Activated CD4-positive, alpha-beta T cell treated with anti-CD3 and anti-CD28 coated beads, Interleukin-2, amount 50 U/mL, for 4 hours (primary cell): ENCODE measurements at places on chromosomes 3 and 15.

DNA sequence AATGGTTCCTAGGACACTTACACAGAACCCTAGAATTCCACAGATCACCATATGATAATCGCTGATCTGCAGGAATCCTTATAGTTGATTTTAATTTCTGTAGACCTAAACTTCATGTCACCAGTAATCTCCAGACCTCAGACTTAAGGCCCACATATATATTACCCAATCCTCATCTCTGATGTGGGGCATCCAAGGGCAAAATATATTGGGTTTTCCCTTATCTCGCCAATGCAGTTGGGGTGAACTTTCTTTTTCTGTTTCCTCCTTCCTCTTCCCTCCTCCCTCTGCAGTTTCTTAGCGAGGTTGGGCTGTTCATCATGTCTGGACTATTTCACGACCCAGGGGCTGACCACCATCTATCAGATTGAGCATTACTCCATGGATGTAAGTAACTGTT, 230.2 kb downstream of the P3H2 start:
- no peak for DNase-seq

- DNase-seq, result no peak
These were observed 230.7 kb upstream of the LYSMD4 start for GRCh38 chr15:99963976-99964375.

DNA sequence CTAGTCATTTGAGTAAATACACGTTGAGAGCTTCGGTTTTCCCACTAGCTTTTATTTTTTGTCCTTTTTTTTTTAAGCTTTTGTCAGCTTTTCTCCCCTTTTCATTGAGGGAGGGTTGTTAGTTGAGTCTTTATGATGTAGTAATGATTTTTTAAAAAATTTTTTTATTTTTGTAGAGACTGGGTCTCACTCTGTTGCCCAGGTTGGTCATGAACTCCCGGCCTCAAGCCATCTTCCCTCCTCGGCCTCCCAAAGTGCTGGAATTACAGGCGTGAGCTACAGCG, 688 bp downstream of the ZSCAN2 start:
- DNase-seq, result no peak

- DNase-seq, result no peak
These were observed 836.1 kb downstream of the NAALADL2 start for GRCh38 chr3:175695251-175695650.

DNA sequence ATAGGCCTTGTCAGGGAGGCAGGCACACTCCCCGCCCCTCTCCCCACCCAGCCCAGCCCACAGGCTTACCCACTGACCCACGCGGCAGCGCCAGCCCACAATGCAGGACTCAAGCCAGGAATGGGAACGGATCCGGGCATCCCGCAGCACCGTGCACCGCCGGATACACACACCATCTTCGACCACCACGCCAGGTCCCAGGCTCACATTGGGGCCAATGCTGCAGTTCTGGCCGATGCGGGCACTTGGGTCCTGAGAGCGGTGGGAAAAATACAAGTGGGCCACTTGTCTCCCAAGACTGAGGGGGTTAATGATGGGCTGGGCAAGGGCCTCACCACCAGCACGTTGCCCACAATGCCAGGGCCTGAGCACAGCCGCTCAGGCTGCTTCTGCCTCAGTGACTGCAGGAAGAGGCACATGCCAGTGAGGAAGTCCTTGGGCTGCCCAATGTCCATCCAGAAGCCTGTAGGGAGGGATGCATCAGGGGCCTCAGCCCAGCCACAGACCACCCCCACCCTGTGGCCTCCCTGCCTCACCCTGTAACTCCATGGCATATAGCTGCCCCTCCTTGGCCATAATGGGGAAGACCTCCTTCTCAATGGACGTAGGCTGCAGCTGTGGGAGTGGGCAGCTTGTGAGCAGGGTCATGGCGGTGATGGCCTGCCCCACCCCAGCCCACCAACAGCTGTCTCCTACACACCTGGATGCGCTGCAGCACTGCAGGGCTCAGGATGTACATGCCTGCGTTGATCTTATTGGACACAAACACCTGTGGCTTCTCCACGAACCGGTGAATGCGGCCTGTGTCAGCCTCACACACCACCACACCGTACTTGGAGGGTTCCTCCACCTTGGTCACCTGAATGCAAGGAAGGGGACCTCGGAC, 1.6 kb downstream of the GMPPB start:
- DNase-seq, result no peak

DNA sequence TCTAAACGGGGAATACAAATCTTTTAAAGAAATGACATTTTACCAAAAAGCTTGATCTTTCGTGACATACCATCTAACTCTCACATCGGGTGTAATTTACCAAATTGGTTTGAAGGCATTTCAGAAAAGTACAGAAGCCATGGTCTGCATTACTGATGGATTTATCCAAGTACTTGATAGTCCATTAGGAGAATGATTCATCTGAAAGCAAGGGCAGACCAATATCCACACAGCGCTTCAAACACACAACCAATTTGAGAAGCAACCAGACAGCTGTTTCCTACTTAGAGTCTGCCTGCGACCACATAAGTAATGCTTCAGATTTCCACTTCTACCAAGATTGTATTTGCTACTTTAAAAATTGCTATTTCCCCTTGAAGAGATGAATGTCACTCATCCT, 697.6 kb upstream of the ALCAM start:
- no peak for DNase-seq

DNA sequence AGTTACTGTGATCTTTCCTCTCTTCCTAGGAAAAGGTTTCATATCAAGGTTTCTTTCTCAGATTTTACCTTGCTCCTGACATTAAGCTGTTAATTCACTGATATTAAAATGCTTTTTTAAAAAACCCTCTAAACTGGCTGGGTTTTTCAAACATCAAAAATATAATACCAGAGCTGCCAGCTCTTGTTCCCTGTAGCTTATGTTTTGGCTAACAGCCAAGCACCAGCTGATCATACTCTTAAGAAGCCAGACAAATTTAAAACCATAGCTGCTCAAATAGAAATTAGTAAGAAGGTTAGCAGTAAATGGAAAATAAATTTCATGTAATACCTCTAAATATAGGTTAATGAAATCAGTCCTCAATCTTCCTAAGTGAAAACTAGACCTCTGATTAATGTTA, 657.5 kb downstream of the GRM7 start:
- no peak for DNase-seq

GRCh38 chr3:101193957-101194356, 126.4 kb downstream of the IMPG2 start:
- no peak for DNase-seq

GRCh38 chr15:82680200-82681102, 29.2 kb downstream of the AP3B2 start:
- peak; percentile 75 for DNase-seq

GRCh38 chr3:181940703-181941102, 229.0 kb downstream of the SOX2 start:
- DNase-seq, result no peak

DNA sequence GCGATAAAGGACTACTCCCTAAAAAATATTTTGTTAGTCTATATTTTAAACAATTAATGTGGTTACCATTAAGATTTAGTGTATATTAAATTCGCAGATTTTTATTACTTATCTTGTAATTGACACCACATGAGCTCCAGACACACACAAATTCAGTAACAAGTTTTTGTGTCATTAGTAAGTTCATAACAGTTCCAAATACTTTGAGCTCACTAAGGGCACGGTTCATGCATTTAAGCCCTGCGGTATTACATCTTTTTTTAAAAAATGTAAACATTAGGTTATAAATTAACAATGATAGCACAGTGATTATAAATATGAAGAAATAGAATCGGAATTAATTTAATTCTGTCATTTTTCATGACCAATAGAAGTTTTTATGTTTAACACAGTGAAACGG, 317.3 kb downstream of the ZNF385D start:
- DNase-seq, result no peak

GRCh38 chr3:51538115-51538458, 432 bp upstream of the RAD54L2 start:
- no peak for DNase-seq

DNA sequence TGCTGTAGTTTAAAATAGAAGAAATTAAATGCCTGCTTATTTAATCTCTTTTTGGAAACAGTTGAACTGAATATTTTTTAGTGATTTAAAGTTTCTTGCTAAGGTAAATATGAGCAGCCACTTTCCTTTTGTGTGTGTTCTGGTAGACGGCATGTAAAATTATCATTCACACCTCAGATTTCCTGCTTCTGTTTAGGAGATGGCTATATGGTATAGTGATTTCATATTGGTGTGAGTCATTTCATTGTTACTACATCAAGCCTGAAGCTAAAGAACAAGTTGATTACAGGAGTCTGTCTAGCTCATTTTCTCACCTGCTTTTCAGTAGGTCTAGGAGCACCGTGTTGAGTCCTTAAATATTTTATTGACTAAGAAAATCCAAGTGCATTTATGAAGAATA, 2.2 kb downstream of the LRCH3 start:
- DNase-seq, result no peak

DNA sequence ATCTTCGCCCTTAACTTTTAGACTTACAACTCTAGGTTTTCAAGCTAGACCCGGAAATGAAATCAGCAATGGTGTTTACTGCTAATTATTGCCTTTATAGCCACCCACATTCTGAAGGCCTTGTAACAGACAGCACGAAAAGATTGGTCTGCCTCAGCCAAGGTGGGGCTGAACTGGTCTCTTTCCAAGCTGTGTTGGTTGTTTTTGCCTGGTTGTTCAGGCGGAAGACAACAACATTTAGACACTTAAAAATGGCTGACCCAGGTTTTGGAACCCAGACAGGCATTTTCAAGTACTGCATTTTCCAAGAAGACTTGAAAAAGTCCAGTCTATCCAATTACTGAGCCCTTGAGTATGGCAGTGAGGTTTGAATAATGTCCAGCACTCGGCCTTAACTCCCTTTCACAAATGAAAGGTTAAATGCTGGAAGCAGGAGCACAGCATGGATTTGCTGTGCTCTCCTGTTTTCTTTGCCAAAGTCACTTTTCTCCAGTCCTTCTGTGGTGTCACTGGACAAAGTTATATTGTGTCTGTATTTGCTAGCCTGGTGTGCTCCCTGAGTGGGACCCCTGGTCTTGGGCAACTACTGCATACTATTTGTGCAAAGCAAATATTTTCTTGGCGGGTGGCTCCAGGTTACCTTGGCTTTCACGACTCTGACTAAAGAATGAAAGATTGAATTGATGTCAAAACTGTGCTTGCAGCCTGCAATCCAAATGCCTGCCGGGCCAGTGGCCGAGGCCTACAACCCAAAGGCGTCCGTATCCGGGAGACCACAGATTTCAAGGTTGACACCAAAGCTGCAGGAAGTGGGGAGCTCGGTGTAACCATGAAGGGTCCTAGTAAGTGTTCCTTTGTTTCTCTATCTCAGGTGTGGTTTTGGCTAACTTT, 93.5 kb downstream of the FLNB start:
- DNase-seq, result no peak

DNA sequence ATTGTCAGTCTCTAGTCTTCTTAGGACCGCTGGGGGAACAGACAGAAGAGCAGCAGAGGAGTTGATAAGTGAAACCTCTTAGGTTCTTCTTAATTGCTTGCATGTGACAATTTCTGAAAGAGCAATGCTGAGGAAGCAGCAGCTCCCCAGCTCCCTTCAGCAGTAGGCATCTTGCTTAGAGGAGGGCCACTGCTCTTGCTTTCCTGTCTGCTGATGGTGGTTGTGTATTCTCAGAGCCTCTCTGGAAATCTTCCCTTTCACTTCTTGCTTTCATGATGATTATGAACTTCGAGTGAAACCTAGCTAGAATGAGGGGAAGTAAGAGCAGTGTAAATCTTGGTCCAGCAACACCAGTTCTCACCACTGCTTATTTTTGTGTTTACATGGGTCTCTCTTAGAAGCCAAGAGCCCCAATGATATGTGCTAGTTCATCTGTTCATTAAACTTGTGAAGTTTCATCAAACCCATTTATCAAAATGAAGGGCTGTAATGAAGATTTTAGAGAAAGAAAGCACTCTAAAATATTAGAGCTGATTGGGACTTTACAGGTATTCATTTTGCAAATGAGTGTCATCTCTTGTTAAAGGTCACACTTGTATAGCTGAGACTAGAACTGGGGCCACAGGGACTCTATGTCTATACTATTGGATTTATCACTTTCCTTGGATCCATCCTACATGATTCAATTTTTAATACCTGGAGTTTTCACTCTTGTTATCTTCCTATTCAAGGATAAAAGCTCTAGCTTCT, 246.7 kb downstream of the LPP start:
- no peak for DNase-seq

- DNase-seq, result no peak
These were observed 16.6 kb downstream of the NFKBIZ start for GRCh38 chr3:101865751-101866509.

DNA sequence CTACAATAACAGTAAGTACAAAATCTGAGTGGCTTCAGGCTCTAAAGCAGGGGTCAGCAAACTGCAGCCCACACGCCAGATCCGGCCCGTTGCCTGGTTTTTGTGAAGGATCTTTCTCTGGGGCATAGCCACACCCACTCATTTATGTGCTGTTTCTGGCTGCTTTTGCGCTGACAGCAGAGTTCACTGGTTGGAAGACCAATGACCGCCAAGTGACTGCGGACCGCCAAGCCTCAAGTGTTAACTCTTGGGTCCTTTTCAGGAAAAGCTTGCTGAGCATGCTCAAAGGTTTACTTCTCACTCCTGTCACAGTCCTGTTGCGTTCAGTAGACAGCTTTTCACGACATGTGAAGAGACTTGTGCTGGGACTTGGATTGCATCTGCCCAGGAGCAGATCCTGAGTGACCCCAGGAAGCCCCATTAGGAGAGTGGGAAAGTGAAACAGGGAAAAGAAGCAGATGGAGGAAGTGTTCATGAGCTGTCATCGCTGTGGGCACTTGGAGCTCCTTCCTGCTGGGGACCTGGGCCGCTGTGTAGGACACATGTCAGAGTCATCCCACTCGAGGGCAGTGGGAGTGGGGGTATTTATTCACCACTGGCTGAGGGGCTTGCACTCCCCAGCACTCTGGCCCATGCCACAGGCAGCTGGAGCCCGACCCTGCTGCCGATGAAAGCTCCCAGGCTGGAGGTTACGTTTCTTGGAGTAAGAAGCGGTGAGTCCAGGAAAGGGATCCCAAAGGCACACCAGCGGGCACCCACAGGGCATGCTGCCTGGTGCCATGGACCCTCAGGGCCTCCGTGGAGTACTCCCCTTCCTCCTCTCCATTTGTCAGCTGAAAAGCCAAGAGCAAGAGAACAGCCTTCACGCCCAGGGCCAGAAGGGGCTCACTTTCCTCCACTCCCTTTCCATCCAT, 249.1 kb downstream of the PLCL2 start:
- DNase-seq, result no peak

DNA sequence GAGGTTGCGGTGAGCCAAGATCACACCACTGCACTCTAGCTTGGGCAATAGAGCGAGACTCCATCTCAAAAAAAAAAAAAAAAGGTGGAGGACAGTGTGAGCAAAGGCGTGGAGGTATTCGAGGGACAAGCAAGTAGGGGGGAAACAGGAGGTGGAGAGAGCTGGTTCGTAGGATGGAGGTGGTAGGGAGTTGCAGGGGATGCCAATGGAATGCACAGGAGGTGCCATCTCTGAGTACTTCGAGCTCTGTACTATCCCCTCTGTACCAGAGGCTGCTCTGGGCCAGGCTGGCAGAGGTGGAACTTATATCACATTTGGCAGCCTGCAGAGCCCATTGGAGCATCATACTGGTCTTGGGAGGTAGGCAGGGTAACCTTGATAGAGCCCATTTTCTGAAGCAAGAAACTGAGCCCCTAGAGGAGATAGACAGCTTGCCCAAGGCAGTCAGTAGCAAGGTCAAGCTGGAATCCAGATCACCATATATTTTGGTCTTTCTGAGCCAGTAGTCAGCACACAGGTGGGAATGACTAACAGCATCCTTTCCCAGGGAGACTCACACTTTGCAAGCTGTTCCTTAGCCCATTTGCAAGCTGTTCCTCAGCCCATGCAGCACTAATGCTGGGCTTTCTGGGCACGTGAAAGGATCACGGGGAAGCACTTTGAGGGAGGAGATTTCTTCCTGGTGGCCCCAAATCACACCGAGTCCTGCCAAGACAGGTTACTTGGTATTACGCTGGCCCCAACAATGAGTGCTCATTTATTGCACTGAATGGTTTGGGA, 9.2 kb upstream of the CCDC33 start:
- DNase-seq, result no peak
